ENCODE measurements at places on chromosomes 7 and 10.

DNA sequence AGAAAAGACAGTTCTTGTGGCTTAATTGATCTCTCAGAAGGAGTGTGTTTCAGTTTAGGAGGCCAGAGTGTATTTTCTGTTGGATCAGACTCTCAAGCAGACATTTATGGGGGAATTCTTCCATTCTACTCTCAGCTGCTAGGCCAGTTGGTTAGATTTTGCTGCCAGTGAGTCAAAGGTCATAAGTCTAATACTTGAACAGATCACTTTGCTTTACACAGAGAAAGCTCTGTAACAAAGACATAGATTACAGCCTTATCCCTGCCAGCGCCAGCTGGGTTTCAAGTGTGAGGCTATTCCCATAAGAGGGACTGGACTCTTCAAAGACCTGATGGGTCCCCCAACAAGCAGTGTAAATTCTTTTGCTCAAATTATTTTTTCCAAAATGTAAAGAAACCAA is 145.6 kb upstream of the SEMA3C start:
- DNase-seq, result no peak

DNA sequence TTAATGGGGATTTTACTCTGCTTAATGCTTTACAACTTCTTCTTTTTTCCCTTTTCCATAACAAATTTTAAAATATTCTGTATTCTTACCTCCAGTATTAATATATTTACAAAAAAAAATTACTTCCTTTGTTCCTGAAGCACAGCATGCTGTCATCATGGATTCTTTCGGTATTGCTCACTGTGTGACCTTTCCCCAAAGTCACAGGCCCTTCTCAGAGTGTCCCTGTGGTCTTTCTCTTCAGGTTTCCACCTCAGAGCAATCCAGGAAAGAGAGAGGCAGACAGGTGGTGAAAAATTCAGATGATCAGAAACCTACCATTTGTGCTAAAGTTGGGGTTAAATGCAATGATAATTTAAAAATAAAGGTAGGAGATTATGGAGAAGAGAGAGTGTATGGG is 13.0 kb downstream of the AOAH start:
- no peak for DNase-seq

DNA sequence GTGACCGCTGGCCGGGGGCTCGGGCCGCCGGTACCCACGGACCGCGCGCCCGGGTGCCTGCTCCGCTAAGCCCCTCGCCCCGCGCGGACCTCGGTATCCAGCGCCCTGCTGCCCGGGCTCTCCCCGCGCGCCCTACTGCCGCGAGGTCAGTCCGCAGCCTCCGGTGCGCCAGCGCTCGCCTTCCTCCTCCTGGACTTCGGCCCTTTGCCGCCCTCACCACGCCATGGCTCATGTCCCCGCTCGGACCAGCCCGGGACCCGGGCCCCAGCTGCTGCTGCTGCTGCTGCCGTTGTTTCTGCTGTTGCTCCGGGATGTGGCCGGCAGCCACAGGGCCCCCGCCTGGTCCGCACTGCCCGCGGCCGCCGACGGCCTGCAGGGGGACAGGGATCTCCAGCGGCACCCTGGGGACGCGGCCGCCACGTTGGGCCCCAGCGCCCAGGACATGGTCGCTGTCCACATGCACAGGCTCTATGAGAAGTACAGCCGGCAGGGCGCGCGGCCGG is 483 bp downstream of the GDF10 start:
- no peak for DNase-seq

GRCh38 chr10:131320860-131321604 is 9.5 kb upstream of the TCERG1L start:
- DNase-seq, result no peak

- DNase-seq, result no peak
These were observed 8.5 kb downstream of the RPS24 start for GRCh38 chr10:78042058-78042751.

- no peak for DNase-seq
These were observed 64.2 kb downstream of the ARMC3 start for GRCh38 chr10:22992075-22992474.

DNA sequence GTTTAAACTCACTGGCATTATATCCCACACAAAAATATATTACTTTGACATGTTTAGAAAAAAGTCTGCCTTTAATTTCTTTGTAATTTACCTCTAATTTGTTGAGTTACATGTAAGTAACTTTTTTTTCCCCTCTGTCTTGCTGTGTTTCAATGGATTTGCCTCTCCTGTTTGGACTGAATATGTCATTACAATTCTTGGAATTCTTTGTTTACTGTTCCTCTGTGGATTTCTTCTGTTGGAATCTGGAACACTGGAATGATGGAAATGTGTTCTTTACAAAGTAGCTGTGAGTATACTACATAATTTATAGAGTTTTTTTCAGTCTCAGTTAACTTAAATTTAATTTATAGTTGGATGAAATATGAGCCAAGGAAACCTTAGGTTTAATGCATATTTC is 30.4 kb downstream of the SEPTIN7 start:
- DNase-seq, result peak; percentile 61

DNA sequence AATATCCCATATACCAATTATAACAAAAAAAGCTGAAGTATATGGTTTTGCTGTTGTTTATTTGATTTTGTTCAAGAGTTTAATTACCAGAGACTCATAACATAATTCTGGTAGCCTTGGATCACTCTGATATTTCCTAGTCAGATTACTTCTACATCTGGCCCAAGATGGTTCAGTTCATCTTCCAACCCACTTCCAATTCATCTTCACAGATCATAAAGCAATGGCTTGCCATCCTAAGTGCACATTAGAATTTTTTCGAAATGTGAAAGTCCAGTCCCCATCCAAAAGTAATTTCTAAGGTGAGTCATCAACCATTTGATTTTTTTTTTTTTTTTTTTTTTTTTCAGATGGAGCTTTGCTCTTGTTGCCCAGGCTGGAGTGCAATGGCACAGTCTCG is 8.0 kb upstream of the HIBADH start:
- no peak for DNase-seq

DNA sequence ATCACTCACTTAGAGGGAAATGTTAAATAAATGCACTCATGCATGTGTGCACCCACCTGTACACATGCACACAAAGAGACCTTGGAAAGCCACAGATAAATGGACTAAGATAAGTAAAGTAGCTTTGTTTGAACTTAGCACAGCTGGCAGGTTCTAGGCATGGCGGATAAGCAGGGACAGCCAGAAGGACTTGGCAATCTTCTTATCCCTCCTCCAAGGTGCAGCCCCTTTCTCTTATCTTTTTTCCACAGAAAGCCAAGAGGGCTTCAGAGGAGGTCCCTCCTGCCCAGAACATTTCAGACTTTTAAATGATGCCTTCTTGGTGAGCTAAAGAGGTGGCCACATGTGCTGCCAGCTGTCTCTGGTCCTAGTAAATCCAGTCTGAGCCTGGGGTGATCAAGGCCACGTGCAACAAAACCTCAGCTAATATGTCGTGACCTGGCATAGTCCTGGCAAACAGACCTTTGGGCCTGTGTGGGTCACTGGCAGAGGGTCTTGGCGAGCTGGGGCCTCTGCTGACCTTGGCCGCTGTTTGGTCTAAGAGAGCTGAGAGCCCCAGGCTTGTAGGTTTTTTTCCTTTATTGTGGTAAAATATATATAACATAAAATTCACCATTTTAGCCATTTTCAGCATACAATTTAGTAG is 43.2 kb upstream of the SLC35B4 start:
- DNase-seq, result no peak

DNA sequence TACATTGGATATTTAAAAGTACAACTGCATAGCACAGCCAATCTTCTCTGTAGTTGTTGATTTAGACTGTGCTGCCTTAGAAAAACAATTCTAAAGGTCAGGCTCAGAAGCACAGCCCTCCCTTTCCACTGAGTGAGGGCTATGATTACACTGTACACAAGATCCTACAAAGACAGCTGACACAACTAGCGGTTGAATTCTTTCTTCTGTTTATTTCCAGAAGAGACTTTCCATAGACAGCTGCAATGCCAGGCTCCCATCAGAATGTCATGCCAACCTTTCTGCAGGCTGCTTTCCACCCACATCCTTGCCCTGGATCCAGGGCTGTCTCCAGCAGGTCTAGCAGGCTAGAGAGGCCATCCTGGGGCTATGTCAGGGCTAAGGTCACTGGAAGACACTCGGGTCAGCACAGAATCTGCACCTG is 39.3 kb downstream of the FAM13C start:
- no peak for DNase-seq

DNA sequence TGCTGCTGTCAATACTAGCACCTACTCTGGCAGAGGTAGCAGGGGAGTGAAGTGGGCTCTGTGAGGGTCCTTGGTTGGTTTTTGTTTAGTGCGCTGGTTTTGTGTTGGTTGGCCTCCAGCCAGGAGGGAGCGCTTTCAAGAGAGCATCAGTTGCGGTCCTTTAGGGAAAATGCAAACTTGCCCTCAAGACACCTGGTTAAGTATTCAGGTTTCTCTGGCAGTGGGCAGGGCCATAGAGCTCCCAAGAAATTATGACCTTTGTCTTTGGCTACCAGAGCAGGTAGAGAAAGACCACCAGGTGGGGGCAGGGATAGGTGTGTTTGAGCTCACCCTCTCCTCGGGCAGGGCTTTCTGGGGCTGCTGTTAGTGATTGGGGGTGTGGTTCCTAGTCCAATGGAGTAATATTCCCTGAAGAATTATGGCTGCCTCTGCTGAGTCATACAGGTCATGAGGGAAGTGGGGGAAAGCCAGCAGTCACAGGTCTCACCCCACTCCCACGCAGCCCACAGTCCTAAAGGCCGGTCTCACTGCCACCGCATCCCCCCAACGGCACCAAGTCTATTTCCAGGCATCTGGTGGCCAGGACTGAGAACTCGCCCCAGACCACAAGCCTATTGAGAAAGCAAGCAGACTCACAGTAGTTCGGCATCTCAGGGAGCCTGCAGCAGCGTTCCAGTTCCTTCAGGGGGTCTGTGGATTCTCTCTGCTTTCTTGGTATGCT is 280.5 kb downstream of the SFMBT2 start:
- no peak for DNase-seq

- DNase-seq, result peak; percentile 85
These were observed 41.7 kb upstream of the LOXL4 start for GRCh38 chr10:98309366-98310355.

All from EL (cell line).